SW 1271 (cell line): ENCODE measurements at places on chromosomes 3 and 15.

- DNase-seq: no peak
Observed at GRCh38 chr15:23014394-23015000, 24.9 kb downstream of the TUBGCP5 start.

GRCh38 chr3:3734881-3735280 is 64.3 kb upstream of the LRRN1 start:
- no peak for DNase-seq

DNA sequence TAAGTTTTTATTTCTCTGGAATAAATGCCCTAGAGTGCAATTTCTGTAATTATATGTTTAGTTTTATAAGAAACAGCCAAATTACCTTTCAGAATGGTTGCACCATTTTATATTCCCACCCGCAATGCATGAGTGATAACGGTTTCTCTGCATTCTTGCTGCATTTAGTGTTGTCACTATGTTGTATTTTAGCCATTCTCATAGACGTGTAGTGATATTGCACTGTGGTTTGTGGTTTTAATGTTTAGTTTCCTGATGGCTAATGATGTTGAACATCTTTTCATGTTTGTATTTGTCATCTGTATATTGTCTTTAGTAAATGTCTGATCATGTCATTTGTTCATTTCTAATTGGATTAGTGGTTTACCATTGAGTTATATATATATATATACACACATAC is 73.0 kb upstream of the GOLIM4 start:
- no peak for DNase-seq

DNA sequence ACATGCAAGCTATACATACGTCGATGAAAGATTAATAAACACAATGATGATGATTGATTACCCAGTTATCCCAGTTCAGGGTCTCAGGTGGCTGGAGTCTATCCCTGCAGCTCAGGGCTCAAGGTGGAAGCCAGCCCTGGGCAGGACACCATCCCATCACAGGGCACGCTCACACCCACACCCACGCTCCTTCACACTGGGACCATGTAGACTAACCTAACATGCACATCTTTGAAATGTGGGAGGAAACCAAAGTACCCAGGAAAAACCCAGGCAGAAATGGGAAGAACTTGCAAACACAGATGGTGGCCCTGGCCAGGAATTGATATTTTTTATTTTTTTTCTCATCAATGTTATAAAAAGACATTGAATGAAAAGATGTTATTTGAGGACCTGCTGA is 151.4 kb upstream of the MCTP2 start:
- DNase-seq: no peak

GRCh38 chr3:58323529-58324390 is 8.9 kb upstream of the PXK start:
- no peak for DNase-seq

DNA sequence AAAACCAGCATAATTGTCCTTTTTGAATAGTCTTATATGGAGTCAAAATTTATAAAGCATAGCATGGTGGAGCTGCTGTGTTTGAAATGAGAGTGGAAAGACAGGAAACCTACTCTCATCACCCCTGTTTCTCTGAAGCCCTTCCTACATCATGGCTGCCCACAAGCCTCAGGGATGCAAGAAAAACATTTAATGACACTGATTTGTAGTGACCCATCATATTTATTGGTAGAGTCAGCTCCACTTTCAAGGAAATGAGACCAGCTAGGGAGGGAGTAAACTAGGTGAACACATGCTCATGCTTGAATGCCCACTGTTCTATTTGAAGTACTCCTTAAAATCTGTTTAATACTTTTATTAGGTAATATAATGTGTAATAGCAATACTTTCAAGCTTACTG is 494.3 kb upstream of the KCNMB2 start:
- DNase-seq: no peak

GRCh38 chr3:140768941-140769340 is 91.1 kb downstream of the TRIM42 start:
- no peak for DNase-seq

- DNase-seq: no peak
Observed at GRCh38 chr3:102078854-102079808, 229.8 kb downstream of the NFKBIZ start.

DNA sequence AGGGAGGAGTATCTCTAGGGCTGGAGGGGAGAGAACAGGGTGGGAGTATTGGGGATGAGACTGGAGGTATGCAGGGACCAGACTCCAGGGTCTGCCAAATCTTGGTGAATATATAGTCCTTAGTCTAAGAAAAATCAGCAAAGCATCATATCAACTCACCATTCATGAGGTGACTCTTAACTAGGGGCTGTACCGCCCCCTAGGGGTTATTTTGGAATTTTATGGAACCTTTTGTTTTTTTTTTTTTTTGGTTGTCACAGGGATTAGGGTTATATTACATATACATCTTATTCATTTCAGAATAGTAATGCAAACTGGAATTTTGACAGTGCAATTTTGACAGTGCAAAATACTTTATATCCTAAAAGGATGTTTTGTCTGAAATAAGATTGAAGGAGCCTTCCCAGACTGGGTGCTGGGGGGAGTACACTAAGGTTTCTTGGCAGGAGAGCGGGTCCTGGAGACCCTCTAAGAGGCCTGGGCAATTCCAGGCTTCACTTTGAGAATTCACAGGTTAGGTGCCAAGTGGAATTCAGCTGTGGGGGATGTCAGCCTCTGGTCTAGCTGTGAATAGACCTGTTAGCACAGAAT is 7.5 kb downstream of the CMTM7 start:
- DNase-seq: peak; percentile 19

DNA sequence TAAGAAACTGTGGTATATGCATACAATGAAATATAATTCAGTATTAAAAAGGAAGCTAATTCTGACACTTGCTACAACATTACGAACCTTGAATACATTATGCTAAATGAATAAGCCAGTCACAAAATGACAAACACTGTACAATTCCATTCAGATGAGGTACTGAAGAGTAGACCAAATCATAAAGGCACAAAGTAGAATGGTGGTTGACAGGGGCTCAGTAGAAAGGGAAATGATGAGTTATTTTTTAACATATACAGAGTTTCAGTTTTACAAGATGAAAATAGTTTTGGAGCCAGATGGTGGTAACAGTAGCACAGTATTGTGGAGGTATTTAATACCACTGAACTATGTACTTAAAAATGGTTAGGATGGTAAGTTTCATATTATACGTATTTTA is 254.6 kb upstream of the RBMS3 start:
- DNase-seq: no peak

DNA sequence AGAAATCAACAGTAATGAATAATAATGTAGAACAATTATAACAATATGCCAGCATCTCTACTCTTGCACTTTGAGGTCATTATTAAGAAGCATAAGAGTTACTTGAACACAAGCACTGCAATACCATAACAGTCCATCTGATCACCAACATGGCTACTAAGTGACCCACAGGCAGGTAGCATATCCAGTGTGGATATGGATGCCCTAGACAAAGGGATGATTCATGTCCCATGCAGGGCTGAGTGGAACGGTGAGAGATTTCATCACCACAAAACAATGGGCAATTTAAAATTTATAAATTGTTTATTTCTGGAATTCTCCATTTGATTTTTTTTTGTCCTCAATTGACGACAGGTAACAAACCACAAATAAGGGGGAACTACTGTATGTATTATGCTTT is 107.7 kb upstream of the TSC22D2 start:
- no peak for DNase-seq

GRCh38 chr3:149443545-149443912 is 31.0 kb upstream of the TM4SF4 start:
- no peak for DNase-seq

GRCh38 chr3:112848196-112848595 is 1.5 kb upstream of the CD200R1L start:
- no peak for DNase-seq

DNA sequence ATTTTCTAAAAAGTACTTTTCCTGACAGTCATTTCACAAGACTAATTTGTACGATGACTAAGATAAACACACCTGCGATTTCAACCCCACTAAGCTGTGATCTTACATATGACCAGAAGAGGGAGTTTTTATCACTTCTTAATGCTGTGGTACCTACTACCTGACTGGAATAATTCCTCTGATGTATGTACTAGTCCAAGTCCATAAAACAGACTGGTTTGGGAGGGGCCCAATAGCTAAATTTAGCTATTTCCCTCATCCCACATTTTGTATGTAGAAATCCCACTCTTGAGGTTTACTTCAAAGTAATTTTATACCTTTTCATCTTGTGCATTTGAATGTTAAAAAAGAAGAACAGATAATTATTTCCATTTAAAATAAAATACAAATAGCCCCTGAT is 49.7 kb upstream of the SCAANT1 start:
- DNase-seq: peak; percentile 51

DNA sequence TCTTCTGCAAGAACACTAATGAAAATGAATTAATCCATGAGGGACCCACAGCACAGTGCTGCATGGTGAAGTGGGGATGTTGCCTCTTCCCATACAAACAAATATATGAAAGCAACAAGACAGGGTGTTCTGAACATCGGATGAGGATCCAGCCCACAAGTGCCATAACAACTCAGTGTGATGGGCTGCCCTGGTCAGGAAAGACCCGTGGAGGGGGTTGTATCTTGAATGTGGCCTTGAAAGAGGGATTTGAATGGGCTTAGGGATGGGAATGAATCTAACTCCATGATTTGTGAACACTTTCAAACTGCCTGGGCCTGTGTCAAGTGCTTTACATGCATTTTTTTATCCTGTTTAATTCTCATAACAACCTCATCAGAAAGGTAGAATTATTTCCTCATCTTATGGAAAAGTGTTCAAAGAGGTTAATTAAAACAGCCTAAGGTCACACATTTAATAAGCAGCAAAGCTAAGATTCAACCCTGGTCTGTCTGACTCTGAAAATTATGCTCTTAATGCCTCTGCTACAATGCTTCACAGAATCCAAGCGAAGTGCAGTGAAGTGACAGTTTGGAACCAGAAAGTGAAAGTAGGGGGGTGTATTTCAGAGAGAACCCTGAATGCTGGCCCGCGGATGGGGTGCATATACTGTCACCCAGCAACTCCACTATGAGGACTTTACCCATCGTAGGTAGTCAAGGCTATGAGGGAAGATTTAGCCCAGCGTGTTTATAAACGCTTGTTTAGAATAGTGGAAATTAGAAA is 65.6 kb upstream of the HEG1 start:
- no peak for DNase-seq

DNA sequence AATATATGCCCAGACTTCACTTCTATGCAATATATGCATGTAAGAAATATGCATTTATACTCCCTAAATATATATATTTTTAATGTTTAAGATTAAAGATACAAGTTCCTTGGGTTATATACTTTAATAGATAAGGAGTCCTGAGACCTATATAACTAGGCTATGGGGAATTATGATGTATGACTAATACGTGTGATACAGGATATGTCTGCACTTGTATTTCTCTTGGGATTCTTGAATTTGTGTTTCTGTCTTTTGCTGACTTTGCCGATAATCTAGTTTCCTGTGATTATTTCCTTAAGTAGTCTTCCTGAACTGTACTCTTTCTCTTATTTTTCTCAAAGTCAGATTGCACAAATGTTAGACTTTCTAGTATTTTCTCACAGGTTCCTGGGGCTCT is 109.6 kb downstream of the PIK3CB start:
- DNase-seq: no peak

GRCh38 chr15:48981941-48982340 is 18.2 kb upstream of the SHC4 start:
- no peak for DNase-seq

GRCh38 chr3:53820084-53820483 is 26.1 kb downstream of the CHDH start:
- DNase-seq: no peak

- DNase-seq: no peak
Observed at GRCh38 chr15:77376770-77377169, 43.1 kb downstream of the PEAK1 start.

- no peak for DNase-seq
Observed at GRCh38 chr3:39347586-39347876, 18.0 kb downstream of the CCR8 start.

- no peak for DNase-seq
Observed at GRCh38 chr3:128281461-128282367, 128.4 kb downstream of the EEFSEC start.
